ENCODE measurements at places on chromosomes 2 and 18. TPM values are rescaled to one million over a fixed set of nuclear protein-coding genes. Genes with fewer than 3 reads are reported as not detected.

DNA sequence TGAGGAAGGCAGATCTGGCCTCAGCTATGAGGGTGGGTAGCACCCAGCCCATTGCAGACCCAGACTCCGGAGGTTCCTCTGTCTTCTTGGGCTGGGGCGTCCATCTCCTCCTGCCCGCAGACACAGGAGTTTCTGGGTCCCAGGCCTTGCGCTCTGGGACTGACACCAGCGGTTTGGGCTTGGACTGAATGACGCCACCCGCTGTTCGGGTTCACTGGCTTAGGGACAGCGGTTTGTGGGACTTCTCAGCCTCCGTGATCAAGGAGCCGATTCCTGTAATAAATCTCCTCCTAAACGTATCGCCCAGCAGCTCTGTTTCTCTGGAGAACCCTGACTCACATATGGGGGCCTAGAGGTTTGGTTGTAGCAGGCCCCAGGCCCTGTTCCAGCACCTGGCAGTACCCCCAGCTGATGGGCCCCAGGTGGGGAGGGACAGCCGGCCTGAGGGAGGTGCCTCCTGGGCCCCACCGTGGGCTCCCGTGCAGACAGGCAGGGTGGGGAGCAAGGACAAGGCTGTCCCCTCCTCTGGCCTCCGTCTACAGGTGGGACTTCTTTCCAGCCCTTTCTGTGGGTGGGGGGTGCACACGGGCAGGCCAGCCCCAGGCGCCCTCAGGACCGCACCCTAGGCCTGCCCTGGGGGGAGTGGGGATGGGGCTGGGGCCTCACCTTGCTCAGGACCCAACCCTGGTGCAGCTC is 4.5 kb upstream of the AQP12A start:
- H3K27me3 ChIP-seq, result peaks cover 3% of the 10 kb centered on the region
- no peak for DNase-seq

GRCh38 chr2:191748528-191749180 is 70.7 kb downstream of the NABP1 start:
- DNase-seq, result no peak
- H3K4me3 ChIP-seq, result no peak overlapping the region
- no peaks in the 10 kb centered on the region for H3K4me1 ChIP-seq
- H3K27me3 ChIP-seq, result no peaks in the 10 kb centered on the region
- H3K36me3 ChIP-seq, result no peaks in the 10 kb centered on the region
- H3K27ac ChIP-seq, result no peak overlapping the region

DNA sequence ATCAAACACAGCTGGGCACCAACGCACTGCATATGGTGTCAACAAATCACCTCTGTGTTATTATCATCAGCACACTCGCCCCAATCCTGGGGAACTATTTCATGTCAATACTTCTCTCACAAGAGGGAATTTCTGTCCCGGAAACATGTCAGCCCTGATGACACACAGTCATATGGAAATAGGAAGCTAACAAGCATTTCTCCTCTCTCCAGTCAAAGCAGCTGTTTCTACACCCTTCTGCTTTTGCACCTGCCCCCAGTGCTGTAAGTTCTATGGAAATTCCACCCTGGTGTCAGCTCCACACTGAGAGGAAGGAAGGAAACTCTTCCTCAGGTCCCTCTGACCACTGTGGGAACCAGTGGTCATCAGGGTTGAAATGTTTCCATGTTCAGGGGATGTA is 447.6 kb upstream of the ID2 start:
- H3K4me3 ChIP-seq, result no peak overlapping the region
- no peak for DNase-seq
- H3K36me3 ChIP-seq, result no peaks in the 10 kb centered on the region
- H3K27ac ChIP-seq, result no peak overlapping the region

GRCh38 chr2:237721458-237721857 is 77.1 kb upstream of the RBM44 start:
- no peaks in the 10 kb centered on the region for H3K27me3 ChIP-seq
- DNase-seq, result no peak
- no peaks in the 10 kb centered on the region for H3K36me3 ChIP-seq
- H3K27ac ChIP-seq, result no peak overlapping the region
- H3K4me1 ChIP-seq, result peaks cover 53% of the 10 kb centered on the region

DNA sequence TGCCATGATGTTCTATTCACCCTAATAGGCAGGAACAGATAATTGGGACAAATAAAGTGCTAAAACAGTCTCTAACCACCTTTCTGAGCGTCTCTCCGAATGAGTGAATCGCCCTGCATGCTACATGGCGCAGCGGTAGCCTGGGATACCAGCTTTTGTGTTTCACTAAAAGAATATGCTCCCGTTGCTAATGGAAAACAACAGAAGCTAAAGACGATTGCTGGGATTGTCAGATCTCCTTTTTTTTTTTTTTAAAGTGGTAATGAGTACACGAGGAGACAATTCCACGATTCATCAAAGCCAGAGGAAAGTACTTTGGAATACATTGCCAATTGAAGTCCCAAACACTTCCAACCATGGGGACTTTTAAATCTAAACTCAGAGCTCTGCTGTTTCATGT is 1815.3 kb upstream of the CELF4 start:
- no peak overlapping the region for H3K4me3 ChIP-seq
- peaks cover 6% of the 10 kb centered on the region for H3K4me1 ChIP-seq
- H3K27me3 ChIP-seq, result no peaks in the 10 kb centered on the region
- no peak overlapping the region for H3K27ac ChIP-seq
- no peak for DNase-seq
- no peaks in the 10 kb centered on the region for H3K36me3 ChIP-seq

The ZNF804A gene
- total RNA-seq, result 2.7 TPM

DNA sequence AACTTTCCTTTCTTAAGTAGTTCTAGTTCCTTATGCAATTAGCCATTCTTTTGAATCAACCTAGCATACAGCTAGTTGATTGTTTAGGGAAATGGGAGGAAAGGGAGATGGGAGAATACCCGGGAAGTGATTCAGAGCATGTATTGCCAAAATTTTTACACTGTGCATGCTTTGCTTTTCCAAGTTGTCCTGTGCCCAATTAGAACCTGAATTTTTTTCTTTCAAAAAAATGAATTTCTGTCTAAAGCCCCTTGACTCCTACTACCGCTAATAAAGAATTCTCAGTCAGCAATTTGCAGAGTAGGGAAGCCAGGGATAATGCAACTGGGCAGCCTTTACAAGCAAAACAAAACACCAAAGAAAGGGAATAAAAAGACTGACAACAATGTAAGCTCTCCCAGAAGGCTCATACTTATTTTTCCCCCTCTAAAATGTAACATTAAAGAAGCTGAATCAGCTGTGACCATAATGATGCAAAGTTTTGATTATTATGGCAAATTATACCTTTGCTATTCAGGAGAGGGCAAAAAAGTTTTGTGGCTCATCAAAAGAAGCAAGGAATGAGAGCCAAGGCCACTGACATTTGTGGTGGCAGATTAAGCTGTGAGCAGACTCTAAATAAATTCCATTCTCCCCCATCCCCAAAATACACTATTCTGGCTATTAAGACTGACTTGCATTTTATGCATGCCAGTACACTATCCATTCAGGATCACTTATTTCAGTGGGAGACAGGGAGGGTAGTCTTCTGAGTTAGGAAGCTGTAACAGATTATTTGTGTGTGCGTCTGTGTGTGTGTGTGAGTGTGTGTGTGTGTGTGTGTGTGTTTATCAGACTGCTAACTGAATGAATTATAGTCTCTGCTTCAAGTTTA is 174.3 kb downstream of the ERBB4 start:
- H3K4me1 ChIP-seq, result peaks cover 29% of the 10 kb centered on the region
- no peak overlapping the region for H3K4me3 ChIP-seq
- DNase-seq, result no peak
- H3K36me3 ChIP-seq, result no peaks in the 10 kb centered on the region
- no peaks in the 10 kb centered on the region for H3K27me3 ChIP-seq
- H3K27ac ChIP-seq, result peak overlapping the region; percentile 48

The ARHGEF33 gene
- 0.83 TPM for total RNA-seq

The WDR75 gene
- 58.2 TPM for total RNA-seq

DNA sequence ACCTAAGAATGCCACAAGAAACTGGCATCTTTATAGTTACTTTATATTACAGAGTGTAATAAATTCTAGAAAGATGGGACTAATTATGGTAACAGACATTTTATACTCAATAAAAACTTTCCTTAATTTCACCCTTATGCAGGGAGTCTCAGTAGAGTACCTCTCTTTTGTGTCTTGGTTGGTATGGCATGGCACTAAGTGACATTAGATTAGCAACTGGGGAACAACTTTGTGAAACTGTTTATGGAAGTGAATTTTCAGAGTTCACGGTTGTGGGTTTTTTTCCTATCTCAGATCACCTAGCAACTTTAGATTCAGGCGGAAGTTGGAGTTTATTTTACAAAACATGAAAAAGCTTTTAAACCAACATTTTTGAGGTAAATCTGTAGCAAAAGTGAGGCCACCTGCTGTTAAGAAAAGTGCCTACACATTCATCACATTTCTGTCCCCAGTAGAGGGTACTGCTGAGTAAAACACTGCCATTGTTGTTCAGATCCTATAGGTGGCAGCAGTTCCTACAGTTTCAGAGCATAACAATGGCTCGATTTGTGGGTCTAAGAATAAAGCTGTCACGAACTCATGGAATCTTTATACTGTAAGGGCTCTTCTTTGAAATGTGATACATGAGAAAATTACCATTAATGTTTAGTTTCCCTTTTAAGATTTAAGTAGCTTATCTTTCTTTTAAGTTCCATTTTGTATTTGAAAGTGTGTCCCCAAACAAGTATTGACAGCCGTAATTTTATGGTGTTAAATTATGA is 117.6 kb downstream of the CAMKMT start:
- H3K4me1 ChIP-seq, result peaks cover 7% of the 10 kb centered on the region
- H3K4me3 ChIP-seq, result no peak overlapping the region
- DNase-seq, result no peak
- H3K36me3 ChIP-seq, result no peaks in the 10 kb centered on the region

The CPLX4 gene
- total RNA-seq, result not detected

DNA sequence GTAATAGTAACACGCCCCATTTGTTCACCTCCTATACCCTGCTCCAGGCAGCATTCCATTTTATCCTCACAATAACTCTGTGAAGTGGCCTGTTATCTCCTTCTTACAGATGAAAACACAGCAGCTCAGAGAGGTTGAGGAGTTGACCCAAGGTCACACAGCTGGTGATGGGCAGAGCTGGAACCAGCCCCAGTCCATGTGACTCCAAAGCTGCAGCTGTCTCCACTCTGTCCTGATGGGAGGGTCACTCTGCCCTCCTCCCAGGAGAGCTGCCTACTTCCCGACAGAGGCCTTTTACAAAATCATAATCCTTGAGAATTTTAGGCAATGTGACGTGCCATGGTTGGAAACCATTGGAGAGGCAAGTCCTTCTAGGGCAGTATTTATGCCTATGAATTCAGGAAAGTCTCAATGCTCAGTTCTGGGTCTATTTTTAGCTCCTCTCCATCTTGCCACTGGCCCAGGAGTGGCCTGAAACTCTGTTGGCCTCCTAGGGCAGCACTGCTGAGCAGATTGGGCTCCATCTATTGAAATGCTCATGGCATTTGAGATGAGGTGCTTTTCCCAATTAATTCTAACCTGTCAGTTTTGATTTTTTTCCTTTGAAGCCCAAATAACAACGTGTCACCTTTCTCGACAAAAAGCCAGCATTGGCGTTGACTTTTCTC is 162.0 kb upstream of the MSH6 start:
- no peak for DNase-seq
- no peaks in the 10 kb centered on the region for H3K36me3 ChIP-seq
- H3K4me1 ChIP-seq, result no peaks in the 10 kb centered on the region
- H3K4me3 ChIP-seq, result no peak overlapping the region
- H3K27me3 ChIP-seq, result peaks cover 3% of the 10 kb centered on the region
